ENCODE measurements at places on chromosomes 7 and 10. TPM values are rescaled to one million over a fixed set of nuclear protein-coding genes. Genes with fewer than 3 reads are reported as not detected.

PRKG1 gene
- 13.7 TPM for total RNA-seq

FKBP6 gene
- not detected for total RNA-seq

MALRD1 gene
- total RNA-seq: 0.50 TPM

ASL gene
- total RNA-seq: 43.5 TPM

FFAR4 gene
- total RNA-seq: not detected

CABCOCO1 gene
- total RNA-seq: not detected

LIPK gene
- not detected for total RNA-seq

SPDYE5 gene
- total RNA-seq: not detected

OR2A5 gene
- not detected for total RNA-seq

PRF1 gene
- not detected for total RNA-seq

GDF2 gene
- total RNA-seq: not detected

Data from cardiac ventricle fibroblast (primary cell).